Memory B cell (primary cell): ENCODE measurements at places on chromosomes 3 and 15.
A peak's percentile ranks its signal among the peaks of the same experiment; 100 is the strongest.

DNA sequence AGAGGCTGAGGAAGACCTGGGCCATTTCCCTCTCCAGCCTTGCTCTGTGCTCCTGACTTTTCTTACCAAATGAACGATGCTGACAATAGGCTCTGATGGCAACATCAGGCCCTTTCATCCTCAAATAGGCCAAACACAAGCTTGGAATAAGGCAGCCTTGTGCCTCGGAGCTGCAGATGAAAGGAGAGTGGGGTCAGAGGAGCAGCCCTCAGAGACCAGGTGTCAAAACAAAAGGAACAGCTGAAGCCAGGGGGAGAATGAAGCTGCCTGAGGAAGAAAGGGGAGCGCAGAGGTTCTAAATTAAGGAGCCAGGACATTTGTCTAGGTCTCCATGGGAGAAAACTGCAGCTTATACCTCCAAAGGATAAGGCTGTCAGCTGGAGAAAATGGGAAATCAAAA is 5.1 kb downstream of the BFSP2 start:
- DNase-seq = no peak

GRCh38 chr3:181771120-181771519 is 59.4 kb downstream of the SOX2 start:
- DNase-seq = no peak

- DNase-seq = no peak
Observed at GRCh38 chr3:152505926-152506325, 237.2 kb downstream of the MBNL1 start.

DNA sequence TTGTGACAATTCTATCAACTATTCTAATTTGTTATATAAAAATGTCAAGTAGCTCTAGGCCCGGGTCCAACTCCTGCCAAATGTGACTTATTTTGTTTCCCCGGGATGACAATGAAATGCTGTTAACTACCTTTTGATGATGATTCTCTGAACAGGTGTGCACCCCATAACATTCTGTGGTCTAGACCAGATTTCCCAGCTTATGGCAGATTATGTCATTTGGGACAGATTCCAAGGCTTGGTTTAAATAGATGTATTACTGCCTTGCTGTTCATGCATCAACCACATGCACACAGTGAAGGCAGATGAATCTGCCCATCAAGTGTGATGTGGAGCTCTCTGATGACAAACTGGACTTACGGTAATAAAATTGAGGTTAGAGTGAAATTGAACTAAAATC is 150.5 kb downstream of the MECOM start:
- DNase-seq = no peak

- DNase-seq = no peak
Observed at GRCh38 chr3:32861681-32862080, 43.9 kb downstream of the TRIM71 start.

GRCh38 chr15:63502843-63503738 is 1.3 kb upstream of the USP3 start:
- DNase-seq = peak; percentile 67

- no peak for DNase-seq
Observed at GRCh38 chr15:68441045-68441743, 9.2 kb upstream of the ITGA11 start.

GRCh38 chr3:43073836-43074220 is 32.1 kb downstream of the POMGNT2 start:
- DNase-seq = no peak

GRCh38 chr3:113698956-113699355 is 2.5 kb upstream of the USF3 start:
- DNase-seq = no peak

- DNase-seq = no peak
Observed at GRCh38 chr3:52742418-52743041, 28.2 kb downstream of the NEK4 start.

DNA sequence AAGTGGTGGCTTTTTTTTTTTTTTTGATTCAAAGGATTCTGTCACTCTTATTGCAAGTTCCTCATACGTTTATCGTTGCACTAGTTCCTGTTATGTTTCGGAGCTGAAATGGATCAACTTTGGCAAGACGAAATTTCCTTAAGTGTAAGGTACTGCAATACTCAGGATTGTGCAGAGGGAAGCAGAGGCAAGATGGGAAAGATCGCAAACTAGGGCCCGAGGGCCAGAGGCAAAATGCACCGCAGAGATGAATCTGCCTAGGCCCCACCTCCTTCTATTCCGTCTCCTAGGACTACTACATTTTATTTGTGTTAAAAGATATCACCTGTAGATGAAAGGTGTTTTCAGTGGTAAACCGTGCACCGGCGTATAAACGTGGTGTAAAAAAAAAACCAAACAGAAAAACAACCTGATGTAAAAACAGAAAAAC is 331 bp downstream of the RNU6-1 start:
- no peak for DNase-seq

DNA sequence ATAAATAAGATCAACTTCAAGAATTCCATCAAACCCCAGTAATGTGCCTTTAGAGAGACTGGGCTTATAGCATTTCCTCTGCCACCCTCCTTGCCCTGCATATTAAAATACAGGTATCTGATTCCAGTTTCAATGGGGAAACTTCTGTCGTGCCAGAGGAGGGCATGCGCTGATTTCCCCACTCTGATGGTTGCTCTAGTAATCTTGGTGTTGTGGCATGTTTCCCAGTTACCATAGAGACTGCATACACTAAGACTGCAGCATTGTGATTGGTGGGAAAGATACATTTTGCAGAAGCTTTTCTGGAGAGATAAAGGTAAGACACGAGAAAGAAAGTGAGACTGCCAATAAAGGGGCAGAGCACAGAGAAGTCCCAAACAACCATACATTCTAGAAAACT is 225.6 kb downstream of the TIGIT start:
- DNase-seq = peak; percentile 72

DNA sequence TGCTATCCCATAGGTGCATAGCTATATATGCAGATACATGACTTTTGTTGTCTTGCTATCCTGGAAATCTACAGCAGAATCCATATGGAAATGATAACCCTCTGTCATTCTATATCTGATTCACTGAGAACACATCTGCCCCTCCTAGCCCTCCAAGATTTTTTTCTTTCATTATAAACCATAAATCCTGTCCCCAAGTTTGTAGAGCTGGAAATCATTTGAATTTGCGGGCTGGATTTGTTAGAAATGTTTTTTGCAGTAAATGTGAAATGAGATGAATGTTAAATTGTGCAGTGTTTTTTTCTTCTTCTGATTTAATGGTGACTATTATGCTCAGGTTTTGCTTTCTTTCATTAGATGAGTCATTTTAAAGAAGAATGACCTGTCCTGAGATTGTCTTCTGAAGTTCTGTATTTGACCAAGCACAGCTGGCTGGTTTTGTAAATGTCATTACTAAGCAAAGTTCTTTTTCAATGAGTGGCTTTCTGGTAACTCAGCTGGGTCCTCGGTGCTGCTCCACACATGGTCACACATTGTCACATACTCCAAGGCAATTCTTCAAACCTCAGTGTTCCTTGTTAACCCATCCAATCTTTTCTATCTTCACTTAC is 25.3 kb upstream of the ABHD17C start:
- DNase-seq = no peak

- DNase-seq = no peak
Observed at GRCh38 chr3:126478581-126479310, 3.1 kb upstream of the ZXDC start.

DNA sequence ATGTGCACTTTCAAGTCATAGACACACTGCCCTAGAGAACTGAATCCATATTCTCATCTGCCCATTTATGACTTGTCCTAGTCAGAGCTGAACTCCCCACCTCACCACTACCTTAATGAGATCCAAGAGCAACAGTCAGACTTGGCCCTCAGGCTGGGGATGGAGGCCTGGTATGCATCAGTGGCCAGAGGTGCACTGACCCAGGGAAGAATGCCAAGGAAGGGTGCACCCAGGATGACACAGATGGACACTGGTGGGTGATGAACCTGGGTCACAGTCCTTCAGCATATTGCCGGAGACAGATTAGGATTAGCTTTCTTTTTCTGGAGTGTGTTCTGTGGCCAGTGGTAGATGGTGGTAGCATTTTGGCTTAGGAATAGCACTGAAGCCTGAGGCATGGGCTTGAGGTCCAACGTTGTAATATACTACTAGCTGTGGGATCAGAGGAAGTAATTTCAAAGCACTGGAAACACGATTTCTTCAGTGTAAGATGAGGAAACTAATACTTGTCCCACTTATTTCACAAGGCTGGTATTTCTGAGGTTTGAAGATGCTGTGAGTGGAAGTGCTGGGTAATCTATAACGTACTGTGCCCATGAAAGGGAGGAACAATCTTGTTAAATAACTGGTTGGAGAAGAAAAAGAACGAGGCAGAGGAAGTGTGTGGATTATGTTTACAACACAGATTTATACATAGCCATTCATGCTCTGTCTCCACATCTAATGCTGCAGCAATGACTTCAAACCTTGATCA is 265.0 kb downstream of the THRB start:
- no peak for DNase-seq
